ENCODE measurements at places on chromosomes 2 and 18.

GRCh38 chr2:101127319-101128056, 23.7 kb downstream of the TBC1D8 start:
- DNase-seq: no peak

DNA sequence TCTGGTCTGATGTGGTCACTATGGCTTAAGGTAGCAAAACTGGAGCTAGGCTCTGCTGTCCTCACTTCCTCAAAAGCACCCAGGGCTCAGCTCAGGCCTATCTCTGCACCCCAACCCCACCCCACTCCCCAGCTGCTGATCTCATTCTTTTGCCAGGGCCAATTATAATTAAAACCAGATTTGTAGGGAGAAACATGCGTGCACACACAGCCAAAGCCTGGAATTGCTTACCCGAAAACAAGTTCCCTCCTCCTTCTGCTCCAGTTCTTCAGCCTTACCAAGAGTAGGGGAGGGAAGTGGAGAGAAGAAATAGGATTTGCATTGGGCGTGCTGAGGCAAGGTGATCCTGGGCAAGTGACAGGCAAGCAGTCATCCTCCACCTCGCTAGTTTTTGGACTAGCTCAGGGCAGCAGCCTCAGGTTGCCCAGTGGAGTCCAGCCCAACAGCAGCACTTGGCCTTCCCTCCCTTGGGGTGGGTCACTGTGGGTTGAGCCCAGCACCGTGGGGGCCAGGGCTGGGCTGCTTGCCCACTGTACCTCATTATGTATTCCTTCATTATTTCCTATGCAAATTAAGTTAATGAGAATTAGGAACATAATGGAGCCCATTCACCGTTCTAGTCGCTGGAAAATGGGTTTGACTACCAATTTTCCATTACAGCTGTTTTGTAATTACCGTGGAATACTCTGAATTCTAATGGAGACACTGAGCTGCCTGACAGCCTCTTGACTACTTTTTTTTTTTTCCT, 199.1 kb upstream of the CELF4 start:
- DNase-seq: no peak

DNA sequence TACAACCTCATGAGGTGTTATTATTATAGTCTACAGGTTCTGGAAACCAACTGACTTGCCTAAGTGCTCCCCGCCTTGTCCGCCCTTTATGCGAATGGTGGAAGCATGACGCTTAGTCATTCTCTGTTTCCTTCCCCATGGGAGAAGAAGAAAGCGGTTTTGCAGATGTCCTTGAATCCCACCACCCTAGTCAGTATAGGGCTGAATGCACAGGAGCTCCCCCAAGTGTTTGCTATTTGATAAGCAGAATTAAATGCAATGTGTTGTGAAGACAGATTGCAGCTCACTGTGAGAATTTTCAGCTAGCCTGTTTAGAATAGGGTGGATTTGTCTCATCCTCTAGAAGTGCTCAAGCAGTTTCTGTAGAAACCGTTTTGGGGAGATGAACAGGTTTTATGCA, 652.0 kb downstream of the DCC start:
- no peak for DNase-seq

DNA sequence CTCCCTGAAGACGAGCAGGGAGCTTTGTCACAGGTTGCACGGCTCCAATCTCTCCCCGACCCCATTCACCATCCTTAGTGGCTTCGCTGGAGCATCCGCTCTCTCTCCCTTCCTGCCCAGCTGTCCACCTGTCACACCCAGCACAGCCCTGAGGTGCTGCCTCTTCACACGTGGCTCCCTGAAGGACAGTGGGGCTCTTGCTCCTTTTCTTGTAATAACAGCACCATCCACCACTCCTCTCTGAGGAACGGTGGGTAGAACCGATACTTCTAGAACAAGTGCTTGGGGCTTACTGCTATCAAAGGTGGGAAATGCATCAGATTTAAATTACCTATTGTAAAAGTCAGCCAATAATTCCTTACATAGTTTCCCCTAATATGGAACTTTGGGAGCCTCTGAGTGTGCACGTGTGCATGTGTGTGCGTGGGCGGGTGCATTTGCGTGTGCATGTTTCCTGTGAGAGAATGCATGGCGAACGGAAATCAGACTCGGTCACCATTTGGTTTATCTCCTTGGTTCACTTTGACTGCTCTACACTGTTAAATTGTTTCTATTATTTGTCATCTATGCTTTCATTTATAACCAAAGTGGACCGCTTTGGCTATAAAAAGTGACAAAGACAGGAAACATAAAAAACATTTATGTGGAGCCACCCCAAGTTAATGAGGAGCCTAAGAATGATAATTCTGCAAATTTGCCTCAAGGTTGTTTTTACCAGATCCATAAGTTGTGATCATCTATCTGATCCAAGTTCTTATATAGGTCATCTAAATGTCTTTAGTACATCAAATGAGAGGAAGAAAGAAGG, 39.1 kb downstream of the KLHL29 start:
- no peak for DNase-seq

DNA sequence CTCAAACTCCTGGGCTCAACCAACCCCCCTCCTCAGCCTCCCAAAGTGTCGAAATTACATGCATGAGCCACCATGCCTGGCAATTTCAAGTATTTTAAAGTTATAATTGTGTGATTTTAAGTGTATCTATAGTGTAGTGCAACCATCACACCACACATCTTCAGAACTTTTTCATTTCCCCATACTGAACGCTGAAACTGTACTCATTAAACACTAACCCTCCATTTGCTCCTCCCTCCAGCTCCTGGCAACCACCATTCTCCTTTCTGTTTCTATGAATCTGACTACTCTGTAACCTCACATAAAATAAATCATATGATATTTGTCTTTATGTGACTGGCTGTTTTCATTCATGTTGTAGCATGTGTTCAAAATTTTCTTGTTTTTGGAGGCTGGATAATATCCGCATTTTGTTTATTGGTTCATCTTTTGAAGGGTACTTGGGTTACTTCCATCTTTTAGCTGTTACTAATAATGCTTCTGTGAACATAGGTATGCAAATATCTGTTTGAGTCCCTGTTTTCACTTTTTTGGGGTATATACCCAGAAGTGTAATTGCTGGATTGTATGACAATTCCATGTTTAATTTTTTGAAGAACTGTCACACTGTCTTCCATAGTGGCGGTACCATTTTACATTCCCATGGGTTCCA, 188.2 kb downstream of the PLCL1 start:
- DNase-seq: no peak

DNA sequence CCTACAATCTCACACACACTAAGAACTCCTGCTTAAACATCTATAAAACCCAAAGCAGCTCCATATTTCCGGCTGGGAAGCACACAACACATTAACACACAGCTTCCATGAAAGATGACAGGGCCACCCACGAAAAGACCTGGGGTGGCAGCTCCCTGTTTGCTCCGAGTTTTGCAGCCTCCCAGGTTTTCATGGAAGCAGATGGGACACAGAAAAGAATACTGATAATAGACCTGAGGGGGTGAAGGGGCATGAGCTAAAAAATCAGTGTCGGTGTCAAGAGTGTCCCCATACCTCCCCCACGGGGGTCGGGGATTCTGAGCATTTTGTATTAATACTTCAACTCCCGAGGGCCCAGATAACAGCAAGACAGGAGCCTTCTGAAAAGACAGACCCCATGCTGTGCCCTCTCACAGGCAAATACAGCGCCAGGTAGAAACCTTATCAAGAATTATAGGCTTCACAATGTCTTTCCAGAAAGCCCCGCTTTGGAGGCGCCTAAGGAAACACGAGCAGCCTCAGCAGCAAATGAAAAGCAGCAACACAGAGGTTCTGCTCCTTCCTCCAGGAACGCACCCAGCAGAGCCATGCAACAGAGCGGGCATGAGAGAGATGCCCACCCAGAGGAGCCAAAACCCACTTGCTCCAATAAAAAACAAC, 50.5 kb downstream of the ZNF516 start:
- DNase-seq: peak; percentile 55

GRCh38 chr2:121246704-121247255, 38.2 kb downstream of the TFCP2L1 start:
- DNase-seq: no peak

DNA sequence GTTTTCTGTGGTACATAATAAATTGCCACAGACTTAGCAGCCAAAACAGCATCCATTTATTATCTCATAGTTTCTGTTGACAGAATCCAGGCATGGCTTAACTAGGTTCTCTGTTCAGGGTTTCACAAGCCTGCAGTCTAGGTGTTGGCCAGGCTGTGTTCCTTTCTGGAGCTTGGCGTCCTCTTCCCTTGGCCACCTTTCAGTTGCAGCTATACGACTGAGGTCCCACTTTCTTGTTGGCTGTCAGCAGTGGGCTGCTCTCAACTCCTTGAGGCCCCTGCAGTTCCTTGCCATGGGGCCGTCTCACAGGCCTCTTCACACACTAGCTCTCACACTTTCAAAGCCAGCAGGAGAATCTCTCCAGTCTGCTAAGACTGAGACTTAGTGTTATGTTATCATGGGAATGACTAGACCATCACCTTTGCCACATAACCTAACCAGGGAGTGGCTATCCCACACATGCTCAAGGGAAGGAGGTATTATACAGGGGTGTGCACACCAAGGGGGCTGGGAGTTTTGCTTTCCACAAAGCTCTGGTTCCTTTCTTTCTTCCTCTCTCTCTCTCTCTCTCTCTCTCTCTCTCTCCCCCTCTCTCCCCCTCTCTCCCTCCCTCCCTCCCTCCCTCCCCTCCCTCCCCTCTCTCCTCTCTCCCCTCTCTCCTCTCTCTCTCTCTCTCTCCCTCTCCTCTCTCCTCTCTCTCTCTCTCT, 15.8 kb downstream of the RIOK3 start:
- DNase-seq: no peak

DNA sequence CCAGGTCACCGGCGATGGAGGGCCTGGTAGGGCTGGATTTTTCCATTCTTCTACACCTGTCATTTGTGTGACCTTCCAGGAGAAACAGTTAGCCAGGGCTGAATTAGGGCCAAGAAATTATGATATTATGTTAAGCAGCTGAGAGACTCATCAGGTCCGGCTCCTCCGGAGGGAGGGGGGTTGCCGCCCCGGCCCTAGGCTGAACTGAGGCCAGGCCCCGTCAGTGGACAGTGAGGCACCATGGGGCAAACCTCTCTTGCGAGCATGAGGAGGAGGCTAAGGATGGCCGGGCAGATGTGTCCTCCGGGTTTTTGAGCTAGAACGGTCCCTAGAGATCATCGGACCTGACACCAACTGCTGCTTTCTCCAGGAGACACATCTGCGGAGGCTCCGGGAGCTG, 150.1 kb downstream of the SOX11 start:
- no peak for DNase-seq

DNA sequence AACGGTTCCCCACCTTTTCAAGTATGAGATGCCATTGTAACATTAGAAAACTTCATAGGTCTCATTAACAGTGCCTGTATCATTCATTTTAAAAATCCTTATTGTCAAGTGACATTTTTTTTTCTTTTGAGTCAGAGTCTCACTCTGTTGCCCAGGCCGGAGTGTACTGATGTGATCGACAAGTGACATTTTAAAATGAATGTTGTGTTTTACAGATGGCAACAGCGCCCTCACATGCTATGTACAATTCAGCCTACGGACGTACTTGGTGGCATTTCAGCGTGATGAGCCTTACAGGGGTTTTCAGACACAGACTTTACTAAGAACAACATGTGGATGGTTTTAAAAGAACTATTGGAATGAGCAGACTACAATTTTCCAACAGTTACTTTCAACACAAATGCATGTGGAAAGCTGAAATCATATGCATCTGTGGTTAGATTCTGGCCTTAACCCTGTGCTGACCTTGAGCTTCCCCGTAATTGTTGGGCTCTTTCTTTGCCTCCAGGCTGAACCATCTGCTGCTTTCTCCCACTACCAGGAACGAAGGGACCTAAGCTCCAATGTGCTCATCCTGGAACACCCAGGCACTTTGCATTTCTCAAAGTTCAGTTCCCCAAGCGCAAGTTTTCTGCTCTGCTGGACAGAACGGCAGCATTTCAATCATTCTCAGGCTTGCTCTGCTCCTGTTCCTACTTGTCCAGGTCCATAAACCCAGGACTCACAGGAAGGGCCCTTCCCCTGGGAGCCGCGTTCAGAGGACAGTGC, 119.9 kb upstream of the NDUFV2 start:
- DNase-seq: no peak

GRCh38 chr2:102986826-102987490, 225.1 kb downstream of the TMEM182 start:
- no peak for DNase-seq

GRCh38 chr2:60385648-60386047, 167.8 kb downstream of the BCL11A start:
- no peak for DNase-seq

GRCh38 chr18:72935744-72936143, 68.0 kb upstream of the NETO1 start:
- DNase-seq: no peak

GRCh38 chr2:10810202-10811161, 2.1 kb downstream of the PDIA6 start:
- no peak for DNase-seq

DNA sequence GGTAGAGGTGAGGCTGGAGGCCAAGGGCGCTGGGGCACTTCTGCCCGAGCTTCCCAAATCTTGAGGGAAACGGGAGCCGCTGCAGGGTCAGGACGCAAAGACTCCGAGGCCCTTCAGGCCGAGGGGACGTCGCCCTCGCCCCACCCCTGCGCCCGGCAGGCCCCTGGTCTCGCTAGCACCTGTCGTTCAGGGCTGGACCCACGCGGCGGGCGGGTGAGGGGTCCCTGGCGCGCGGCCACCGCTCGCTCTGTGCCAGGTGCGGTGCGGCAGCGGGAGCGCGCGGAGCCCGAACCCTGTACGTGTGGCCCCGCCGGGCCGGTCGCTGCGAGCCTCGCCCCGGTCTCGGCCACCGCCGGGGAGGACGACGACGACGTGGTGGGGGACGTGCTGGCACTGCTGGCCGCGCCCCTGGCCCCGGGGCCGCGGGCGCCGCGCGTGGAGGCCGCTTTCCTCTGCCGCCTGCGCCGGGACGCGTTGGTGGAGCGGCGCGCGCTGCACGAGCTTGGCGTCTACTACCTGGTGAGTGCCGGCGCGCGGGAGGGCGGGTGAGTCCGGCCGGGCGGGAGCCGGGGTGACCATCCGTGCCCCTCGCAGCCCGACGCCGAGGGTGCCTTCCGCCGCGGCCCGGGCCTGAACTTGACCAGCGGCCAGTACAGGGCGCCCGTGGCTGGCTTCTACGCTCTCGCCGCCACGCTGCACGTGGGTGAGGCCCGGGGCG, 4.9 kb downstream of the ERFE start:
- DNase-seq: no peak

Measured in mesenteric fat pad (tissue), 1 donor.